ENCODE measurements at places on chromosomes 1 and 21. TPM values are rescaled to one million over a fixed set of nuclear protein-coding genes. Genes with fewer than 3 reads are reported as not detected.

Gene SLAMF9
- 0.41 TPM for total RNA-seq

Gene OR13G1
- total RNA-seq, result not detected

Gene KRTAP10-9
- not detected for total RNA-seq

Gene IGSF3
- 26.5 TPM for total RNA-seq

Gene AIRE
- not detected for total RNA-seq

Gene AVPR1B
- not detected for total RNA-seq

Gene SETSIP
- total RNA-seq, result not detected

Gene NBPF20
- 3.9 TPM for total RNA-seq

Gene GJB4
- total RNA-seq, result 0.03 TPM

Gene FAM131C
- total RNA-seq, result 15.5 TPM

Gene KHDC4
- 16.0 TPM for total RNA-seq

Gene DISC1
- total RNA-seq, result 0.34 TPM

Gene GJA9
- 0.08 TPM for total RNA-seq

Gene OR2T35
- not detected for total RNA-seq

Gene IFNLR1
- total RNA-seq, result 1.0 TPM

Gene TDRD5
- 0.02 TPM for total RNA-seq

Gene FAM3B
- not detected for total RNA-seq

Gene SPRR2E
- total RNA-seq, result not detected

Gene CLCA2
- not detected for total RNA-seq

Gene MPL
- not detected for total RNA-seq

Gene TEX38
- total RNA-seq, result not detected

Gene TMEM269
- 0.08 TPM for total RNA-seq

Gene CR1L
- total RNA-seq, result not detected

Gene CNR2
- total RNA-seq, result not detected

Gene RPS6KC1
- 11.5 TPM for total RNA-seq

Gene CLCA4
- not detected for total RNA-seq

Gene KCND3
- total RNA-seq, result not detected

Gene MAEL
- not detected for total RNA-seq

All from A549 treated with DMSO at 1 μM for 4 hours (cell line).